AG09319 (cell line): ENCODE measurements at places on chromosomes 11 and 22.

- no peak for DNase-seq
Observed at GRCh38 chr11:11038352-11038751, 180.5 kb upstream of the ZBED5 start.

DNA sequence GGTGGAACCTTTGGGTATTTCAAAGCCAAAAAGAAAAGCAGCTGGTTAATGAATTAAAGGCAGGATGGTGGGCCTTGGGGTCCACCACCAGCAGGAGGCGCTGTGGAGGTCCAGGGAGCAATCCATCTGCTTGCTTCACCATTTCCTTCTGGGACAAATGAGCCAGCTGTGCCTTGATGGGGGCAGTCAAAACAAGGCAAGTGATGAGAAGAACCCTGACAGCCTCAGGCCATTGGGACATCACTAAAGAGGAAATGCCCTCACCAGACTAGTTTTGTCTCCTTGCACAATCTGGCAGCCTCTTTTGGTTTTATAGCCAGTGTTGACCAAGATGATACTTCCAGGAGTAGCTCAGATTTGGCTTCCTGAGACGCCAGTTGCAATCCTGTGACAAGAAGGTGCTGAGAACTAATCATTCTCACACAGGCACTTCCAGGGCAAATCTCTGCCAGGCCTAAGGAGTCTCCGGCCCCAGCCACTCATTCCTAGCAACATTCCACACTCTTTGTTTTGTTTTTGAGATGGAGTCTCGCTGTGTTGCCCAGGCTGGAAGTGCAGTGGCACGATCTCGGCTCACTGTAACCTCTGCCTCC is 38.2 kb upstream of the WEE1 start:
- DNase-seq = peak; percentile 31

DNA sequence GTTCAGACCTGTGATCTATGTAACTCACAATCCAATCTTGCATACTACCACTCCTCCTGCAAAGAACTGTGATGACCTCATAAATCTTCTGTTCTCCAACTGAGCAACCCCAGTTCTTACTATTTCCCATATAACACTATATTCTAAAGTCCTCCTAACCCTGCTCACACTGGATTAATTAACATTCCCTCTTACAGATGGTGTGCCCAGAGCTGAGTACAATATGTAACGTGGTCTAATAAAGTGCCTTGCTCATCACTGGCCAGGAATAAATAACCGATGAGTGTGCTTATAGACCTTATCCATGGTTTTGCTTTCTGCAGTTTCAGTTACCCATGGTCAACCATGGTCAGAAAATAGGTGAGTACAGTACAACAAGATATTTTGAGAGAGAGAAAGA is 28.6 kb downstream of the PRCP start:
- DNase-seq = no peak

DNA sequence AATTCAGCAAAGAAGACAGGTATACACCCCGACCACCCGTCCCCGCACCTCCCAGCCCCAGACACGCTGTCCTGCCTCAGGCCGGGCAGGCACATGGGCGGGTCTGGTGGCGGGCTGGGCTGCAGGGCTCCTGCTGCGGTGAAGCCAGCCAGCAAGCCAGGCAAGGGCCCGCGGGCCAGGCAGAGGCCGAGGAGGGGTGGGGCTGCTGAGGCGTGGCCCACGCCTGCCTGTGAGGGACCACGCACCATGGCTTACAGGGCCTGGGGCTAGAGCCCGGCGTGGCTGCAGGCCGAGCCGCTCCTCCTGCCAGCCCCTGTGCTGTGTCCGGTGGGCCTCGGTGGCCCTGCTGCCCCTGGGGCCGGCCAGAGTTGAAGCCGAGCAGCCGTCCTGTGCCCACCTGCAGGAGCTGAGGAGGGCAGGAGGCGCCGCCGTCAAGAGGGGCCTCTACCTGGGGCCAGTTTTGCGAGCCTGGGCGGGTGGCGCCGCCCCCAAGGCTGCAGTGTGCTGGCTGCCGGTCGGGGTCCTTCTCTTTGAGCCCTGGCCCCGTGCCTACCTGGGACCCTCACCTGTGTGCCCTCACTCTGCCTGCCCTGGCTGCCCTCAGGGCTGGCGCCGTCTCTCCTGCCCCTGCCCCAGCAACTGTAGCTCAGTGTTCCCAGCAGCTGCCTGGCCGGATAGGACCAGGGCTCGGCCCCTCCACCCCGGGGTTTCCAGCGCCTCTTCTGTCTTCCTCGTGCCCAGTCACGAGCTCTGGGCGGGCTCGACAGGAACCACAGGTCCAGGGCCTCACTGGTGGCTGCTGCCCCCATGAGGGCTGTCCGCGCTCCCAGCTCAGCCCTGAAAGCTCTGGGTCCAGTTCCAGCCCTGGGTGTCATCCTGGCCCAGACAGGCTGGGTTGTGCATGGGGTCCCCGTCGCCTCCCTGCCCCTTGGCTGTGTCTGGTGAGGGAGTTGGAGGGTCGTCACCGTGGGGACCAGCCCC is 38.4 kb downstream of the MOB2 start:
- no peak for DNase-seq

- DNase-seq = no peak
Observed at GRCh38 chr11:18770479-18771125, 21.0 kb downstream of the PTPN5 start.

GRCh38 chr11:7307836-7308235 is 56.1 kb downstream of the SYT9 start:
- no peak for DNase-seq

DNA sequence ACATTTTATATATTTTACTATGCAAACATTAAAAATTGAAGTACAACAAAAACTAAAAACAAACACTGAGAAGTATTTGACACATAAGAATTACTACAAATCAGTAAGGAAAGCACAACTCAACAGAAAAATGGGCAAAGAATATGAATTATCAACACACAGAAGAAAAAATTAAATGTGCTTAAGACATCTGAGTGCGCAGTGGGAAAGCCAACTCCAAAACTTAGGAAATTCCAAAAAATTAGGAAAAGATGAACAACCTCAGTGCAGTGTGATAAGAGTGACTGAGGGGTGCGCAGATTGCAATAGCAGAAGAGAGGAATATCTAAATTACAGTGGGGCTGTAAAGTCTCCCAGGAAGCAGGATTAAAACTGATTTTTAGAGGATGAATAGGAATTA is 1.9 kb upstream of the TMEM41B start:
- DNase-seq = no peak

GRCh38 chr11:16924826-16925560 is 89.2 kb downstream of the PLEKHA7 start:
- DNase-seq = no peak

DNA sequence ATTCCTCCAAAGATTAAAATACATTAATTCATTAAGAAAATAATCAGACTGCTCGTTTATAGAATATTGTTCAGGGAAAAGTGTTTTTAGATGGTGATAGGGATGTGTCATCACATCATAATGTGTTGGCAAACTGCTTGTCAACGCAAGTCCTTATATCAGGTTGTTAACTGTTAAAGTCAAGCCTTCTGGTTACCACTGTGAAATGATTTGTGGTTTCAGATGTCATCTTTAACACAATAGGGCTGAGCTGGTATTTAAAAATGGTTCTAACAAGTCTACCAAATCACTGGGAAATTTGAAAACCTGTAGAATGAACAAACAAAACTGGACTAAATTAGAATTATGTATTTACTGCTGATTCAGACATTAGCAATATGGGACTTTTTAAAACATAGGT is 2.4 kb upstream of the MMP13 start:
- DNase-seq = no peak

- DNase-seq = peak; percentile 1
Observed at GRCh38 chr11:105673089-105673488, 63.2 kb downstream of the GRIA4 start.

DNA sequence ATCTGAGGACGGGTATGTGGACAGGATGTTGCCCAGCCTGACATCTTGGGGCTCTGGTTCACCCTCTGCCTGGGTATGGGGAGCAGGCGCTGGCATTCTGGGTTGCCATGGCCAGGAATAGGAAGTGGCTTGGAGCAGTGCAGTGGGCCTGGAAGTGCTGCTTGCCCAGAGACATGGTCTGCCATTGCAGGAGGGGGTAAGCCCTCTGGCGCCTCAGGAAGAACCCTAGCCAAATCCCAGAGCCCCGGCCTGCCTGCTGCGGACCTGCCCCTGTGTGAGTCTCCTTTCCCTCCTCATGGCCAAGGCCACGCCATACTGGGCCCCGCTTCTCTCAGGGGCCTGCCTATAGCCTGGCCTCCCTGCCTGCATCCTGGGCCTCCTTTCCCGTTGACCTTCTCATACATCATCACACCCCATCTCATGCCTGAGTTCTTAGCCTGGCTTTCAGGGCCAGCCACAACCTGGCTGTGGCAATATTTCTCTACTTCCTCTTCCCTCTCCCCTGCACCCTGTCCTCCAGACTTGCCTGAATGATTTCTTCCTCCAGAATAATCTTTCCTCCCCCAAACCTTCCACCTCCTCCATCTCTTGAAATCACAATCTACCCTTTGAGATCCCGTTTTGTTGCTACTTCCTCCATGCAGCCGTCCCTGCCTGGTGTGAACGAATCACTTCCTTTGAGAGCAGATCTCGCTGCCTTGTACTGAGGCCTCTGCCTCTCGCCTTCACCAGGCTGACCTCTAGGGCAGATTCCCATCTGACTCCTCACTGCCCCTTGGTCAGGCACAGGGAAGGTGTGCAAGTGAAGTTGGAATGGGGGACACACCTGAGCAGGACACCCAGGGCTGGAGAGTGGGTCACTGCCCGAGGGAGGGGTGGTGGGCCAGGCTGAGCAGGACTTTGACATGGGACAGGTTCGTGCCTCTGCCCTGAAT is 5.2 kb downstream of the CAPN5 start:
- DNase-seq = no peak

- DNase-seq = no peak
Observed at GRCh38 chr11:132158091-132158490, 787.7 kb downstream of the NTM start.

DNA sequence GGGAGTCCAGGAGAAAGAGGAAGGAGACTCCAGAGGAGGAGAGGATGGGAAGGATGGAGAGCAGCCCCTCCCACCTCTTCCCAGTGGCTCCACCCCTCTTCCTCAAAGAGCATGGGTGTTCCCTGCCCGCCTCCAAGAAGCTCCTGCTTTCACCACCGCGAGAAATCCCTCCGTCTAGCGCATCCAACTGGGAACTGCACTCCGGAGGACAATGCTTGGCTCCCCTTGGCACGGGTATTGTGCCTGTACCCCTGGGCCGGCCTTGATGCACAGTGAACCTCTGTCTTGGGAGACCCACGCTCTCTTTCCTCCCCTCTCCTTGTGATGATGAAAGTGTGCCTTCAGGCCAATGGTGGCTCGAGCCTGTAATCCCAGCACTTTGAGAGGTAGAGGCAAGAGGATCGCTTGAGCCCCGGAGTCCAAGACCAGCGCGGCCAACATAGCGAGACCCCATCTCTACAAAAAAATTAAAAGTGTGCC is 14.9 kb upstream of the ADA2 start:
- no peak for DNase-seq

GRCh38 chr11:92251980-92252379 is 27.4 kb downstream of the FAT3 start:
- DNase-seq = no peak

GRCh38 chr22:25232301-25232700 is 12.9 kb downstream of the CRYBB2 start:
- no peak for DNase-seq

GRCh38 chr22:48391171-48391711 is 1436.4 kb downstream of the BRD1 start:
- no peak for DNase-seq

DNA sequence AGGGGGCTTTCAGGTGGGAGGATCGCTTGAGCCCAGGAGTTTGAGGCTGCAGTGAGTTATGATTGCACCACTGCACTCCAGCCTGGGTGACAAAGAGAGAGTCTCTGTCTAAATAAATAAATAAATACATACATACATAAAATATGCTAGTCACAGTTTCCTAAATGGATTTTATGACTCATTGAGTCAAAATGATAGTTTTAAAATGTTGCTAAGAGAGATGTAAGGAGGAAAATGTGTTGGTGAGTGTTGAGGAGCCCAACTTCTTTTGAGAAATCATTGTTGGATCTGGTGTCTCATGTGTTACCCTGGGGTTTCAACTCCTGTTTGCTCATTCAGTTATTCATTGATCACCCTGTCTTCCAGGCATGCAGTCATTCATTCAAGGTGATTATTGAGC is 21.0 kb downstream of the PARVB start:
- no peak for DNase-seq

DNA sequence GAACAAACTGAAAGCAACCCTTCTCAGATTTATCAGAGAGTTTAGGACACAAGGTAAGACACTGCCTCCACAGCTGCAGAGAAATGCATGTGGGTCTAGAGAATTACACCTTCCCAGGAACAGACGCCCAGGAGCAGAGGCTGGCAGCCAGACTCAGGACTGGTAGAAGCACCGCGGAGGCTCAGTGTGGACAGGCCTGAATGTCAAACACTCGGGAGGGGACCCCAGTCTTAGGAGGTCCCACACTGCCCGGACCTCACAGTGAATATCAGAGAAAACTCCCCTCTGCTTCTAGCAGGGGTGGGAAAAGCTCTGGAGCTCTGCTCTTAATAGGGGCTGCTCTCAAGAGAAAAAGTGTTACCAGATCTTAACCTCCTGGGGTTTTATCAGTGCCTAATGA is 952.7 kb downstream of the BRD1 start:
- DNase-seq = no peak

- no peak for DNase-seq
Observed at GRCh38 chr11:83689144-83689780, 403.1 kb upstream of the CCDC90B start.

DNA sequence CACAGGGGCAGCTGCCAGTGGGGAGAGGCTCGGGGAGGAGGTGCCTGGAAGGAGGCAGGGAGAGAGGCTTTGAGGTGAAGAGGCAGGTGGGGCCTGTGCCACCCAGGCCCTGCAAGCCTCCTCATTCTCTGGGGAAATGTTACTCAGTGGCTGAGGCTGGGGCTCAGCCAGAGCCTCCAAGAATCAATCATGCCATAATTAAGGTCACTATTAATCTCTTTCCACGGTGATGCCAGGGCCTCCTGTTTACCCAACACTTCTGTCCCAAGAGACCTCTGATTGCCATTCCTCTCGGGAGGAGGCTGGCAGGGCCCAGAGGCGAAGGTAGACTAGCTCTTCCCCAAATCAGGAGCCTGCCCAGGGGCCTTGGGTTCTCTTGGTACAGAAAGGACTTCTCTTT is 38.4 kb downstream of the GDPD5 start:
- no peak for DNase-seq

DNA sequence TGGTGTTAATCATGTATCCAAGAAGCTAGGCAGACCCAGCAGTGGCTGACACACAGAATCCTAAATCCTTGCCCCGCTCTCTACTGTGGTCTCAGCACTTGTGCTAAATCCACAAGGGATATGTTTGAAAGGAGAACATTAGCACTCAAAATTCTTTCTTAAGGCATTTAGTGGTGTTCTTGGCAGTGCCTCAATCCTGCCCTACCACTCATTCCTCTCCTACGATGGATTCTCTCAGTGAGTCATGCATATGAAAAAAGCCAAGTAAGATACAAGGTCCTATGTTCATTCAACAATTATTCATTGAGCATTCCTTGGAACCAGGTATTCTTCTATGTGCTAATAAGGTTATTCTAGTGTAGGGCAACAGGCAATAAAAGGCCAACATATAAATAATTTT is 31.2 kb downstream of the RRP8 start:
- DNase-seq = peak; percentile 25

GRCh38 chr11:115709297-115709696 is 205.1 kb upstream of the CADM1 start:
- no peak for DNase-seq

- no peak for DNase-seq
Observed at GRCh38 chr11:75795276-75796090, 19.5 kb upstream of the UVRAG start.

- DNase-seq = no peak
Observed at GRCh38 chr11:103920933-103921332, 115.5 kb upstream of the DDI1 start.
